ENCODE measurements at places on chromosomes 12 and 14. TPM values are rescaled to one million over a fixed set of nuclear protein-coding genes. Genes with fewer than 3 reads are reported as not detected.

GRCh38 chr12:12976366-12976765 lies 23.7 kb downstream of the HEBP1 start:
- H3K27me3 ChIP-seq, result no peaks in the 10 kb centered on the region
- H3K4me1 ChIP-seq, result peaks cover 29% of the 10 kb centered on the region
- no peak overlapping the region for H3K4me3 ChIP-seq
- peak; percentile 96 for DNase-seq
- H3K36me3 ChIP-seq, result peaks cover 33% of the 10 kb centered on the region

DNA sequence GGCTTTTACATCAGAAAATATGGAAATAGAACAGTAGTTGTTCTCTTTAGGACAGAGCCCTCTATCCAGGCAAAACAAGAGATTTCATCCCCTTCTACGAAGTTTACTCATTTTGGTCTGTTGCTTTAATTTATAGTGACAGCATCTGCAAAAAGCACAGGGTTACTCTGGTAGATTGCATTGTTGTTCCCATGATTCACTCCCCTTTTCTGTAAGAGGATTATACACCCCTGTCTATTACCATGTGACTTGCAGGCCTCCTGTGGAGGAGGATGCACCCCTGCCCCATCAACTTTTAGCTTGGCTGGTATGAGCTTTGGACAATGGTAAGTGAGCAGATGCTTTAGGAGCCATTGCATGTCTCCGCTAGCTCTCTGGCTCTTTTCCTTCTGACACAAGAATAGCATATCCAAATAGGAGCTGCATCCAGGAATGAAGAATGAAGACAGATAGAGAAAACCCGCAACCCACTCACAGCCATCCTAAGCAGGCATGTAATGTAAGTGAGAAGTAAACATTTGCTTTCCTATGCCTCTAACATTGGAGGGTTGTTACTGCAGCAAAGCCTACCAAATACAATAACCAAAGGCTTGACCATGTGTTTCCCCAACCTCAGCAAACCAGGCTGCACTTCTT lies 304.2 kb downstream of the AKAP6 start:
- no peak for DNase-seq
- H3K27me3 ChIP-seq, result no peaks in the 10 kb centered on the region
- H3K36me3 ChIP-seq, result no peaks in the 10 kb centered on the region
- H3K27ac ChIP-seq, result no peak overlapping the region

DNA sequence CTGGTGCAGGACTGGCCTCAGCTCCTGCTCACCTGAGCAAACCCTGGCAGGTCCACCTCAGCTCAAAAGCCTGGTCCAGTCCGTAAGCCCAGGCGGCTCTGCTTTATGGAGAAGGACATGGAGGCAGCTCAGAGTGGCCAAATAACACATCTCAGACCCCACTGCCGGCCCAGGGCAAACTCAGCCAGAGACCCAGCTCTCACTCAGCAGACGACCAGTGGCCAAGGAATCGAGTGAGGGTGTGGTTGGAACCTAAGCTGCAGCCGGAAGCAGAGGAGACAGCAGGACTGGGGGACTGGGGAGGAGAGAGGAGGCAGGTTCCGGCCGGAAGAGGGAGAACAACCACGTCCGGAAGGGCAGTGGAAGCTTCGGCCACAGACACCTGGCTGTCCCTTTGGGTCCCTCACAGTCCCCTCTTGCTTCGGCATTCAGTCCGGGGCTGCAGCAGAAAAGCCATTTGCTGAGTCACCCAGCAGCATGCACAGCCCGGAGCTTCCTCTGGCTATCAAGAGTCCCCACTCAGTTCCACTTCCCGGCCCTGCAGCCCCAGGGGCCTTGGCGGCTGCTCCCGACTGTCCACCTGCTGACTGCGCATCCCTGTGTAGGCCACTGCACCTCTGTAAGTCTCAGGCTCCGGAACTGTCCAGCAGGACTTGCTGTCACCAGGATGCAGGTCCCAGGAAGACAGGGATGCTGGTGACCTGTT lies 104.0 kb downstream of the CALM1 start:
- DNase-seq, result no peak
- H3K27ac ChIP-seq, result no peak overlapping the region
- H3K36me3 ChIP-seq, result no peaks in the 10 kb centered on the region
- H3K4me3 ChIP-seq, result no peak overlapping the region
- H3K27me3 ChIP-seq, result peaks cover 9% of the 10 kb centered on the region

GRCh38 chr12:12072064-12072760 lies 1.5 kb downstream of the BCL2L14 start:
- no peak overlapping the region for H3K27ac ChIP-seq
- no peak for DNase-seq
- no peaks in the 10 kb centered on the region for H3K4me1 ChIP-seq
- no peaks in the 10 kb centered on the region for H3K36me3 ChIP-seq

GRCh38 chr14:55127460-55127951 lies 1.5 kb upstream of the LGALS3 start:
- no peak overlapping the region for H3K4me3 ChIP-seq
- H3K27ac ChIP-seq, result no peak overlapping the region
- H3K27me3 ChIP-seq, result no peaks in the 10 kb centered on the region
- DNase-seq, result peak; percentile 39
- peaks cover 3% of the 10 kb centered on the region for H3K36me3 ChIP-seq

- no peak overlapping the region for H3K4me3 ChIP-seq
- no peaks in the 10 kb centered on the region for H3K36me3 ChIP-seq
- H3K27ac ChIP-seq, result no peak overlapping the region
Measured at GRCh38 chr14:104933746-104934733, 9.4 kb downstream of the PLD4 start.

DNA sequence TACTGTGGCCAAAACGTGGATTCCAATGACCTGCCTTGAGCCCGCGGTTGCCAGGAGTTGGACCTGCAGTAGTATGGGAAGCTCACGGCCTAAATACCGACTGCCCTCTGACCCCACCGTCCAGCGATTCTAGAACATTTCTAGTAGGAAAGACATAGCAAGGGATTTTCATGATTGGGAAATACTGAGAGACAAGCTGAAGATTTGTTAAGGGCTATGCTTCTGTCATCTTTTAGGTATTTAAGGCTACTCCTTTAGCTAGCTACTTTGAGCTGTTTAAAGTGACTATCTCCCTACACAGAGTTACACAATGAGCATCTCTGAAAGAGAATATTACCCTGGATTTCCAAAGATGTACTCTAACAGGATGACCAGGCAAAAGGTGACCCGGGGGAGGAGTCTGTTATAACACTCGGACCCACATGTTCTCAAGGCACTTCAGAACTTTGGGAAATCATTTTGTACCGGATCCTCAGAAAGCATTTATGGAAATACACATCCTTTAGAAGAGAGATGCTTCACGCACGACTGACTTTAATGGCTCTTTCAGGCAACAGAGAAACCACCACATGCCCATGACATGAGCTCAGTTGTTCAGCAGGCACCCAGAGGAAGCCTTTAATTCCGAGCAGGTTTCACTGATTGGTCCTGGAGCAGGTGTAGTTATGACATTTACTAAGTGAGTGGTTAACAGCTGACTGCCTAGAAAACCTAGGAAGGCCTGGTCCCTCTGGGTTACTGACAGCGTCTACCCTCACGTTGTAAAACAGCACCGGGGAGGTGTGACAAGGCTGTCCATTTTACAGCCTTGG lies 4.2 kb downstream of the BAG5 start:
- H3K27me3 ChIP-seq, result no peaks in the 10 kb centered on the region
- H3K4me3 ChIP-seq, result no peak overlapping the region
- H3K36me3 ChIP-seq, result peaks cover 15% of the 10 kb centered on the region
- DNase-seq, result peak; percentile 83

- H3K4me1 ChIP-seq, result peaks cover 19% of the 10 kb centered on the region
- no peaks in the 10 kb centered on the region for H3K36me3 ChIP-seq
- DNase-seq, result no peak
Measured at GRCh38 chr14:100109594-100109955, 44.4 kb downstream of the EVL start.

DNA sequence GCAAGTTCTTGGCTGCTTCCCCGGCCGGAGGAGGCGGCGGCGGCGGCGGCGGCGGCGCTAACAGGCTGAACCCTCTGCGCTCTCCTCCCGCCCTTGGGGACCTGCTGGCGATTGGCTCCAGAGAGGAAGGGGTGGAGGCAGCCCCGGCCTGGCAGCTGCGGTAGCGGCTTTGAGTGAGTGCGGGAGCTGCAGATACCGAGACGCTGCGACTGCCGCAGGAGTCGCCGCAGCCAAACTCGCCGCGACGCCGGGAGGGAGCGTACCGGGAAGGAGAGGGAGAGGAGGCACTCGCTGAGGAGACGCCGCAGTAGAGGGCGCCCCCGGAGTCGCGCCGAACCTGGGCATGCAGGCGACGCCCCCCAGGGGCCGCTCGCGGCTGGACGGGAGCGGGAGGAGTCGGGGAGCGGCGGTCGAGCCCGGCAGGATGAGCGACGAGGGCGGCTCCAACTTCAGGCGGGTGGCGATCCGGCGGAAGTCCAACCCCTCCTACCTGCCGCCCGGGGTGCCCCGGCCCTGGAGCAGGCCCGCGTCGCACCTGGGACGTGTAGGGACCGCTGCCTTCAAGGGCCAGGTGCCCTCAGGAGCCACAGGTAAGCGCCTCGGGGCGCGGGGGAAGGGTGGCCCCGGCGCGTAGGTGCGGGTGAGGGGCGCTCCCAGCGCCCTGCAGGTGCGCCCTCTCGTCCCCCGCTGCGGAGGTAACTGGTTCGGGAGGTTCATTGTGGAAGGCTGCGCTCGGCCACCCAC lies at the start of gene FGD4:
TSS of gene FGD4 (plus strand) at position 189 of the 744 bp plus-strand sequence.
- H3K27ac ChIP-seq, result no peak within 1 kb of the TSS
- peak within 1 kb of the TSS; percentile 47 for H3K4me3 ChIP-seq
- H3K4me1 ChIP-seq, result no peaks in the 10 kb centered on the region
- DNase-seq, result peak; percentile 56
- H3K36me3 ChIP-seq, result no peaks in the 10 kb centered on the region

DNA sequence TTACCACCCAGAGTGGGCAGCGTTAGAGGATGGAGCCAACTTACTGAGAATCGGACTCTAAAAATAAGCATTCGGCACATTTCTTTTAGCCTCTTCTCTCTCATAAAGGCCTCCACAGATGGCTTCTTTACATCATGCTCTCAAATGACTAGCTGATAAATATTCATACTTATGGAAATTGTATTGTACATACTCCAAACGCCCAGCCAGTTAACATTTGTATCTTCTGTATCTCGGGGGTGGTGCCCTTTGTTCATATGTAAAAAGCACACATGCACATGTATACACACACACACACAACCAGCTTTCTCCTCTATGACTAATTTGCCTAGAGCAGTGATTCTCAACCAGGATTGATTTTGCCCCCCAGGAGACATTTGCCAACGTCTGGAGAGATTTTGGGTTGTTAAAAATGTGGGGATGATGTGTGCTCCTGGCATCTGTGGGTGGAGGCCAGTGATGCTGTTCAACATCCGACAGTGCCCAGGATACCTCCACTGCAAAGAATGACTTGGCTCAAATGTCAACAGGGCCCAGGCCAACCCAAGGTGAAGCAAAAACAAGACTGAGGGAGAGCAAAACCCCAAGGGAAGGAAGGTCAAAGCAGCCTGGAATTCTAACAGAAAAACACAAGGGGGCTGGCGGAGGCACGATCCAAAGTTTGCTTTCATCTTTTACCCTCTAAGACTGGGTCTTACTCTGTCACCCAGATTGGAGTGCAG lies 15.2 kb upstream of the CDK2AP1 start:
- peaks cover 7% of the 10 kb centered on the region for H3K36me3 ChIP-seq
- H3K4me1 ChIP-seq, result no peaks in the 10 kb centered on the region
- H3K4me3 ChIP-seq, result no peak overlapping the region
- no peak for DNase-seq
- no peak overlapping the region for H3K27ac ChIP-seq
- no peaks in the 10 kb centered on the region for H3K27me3 ChIP-seq

DNA sequence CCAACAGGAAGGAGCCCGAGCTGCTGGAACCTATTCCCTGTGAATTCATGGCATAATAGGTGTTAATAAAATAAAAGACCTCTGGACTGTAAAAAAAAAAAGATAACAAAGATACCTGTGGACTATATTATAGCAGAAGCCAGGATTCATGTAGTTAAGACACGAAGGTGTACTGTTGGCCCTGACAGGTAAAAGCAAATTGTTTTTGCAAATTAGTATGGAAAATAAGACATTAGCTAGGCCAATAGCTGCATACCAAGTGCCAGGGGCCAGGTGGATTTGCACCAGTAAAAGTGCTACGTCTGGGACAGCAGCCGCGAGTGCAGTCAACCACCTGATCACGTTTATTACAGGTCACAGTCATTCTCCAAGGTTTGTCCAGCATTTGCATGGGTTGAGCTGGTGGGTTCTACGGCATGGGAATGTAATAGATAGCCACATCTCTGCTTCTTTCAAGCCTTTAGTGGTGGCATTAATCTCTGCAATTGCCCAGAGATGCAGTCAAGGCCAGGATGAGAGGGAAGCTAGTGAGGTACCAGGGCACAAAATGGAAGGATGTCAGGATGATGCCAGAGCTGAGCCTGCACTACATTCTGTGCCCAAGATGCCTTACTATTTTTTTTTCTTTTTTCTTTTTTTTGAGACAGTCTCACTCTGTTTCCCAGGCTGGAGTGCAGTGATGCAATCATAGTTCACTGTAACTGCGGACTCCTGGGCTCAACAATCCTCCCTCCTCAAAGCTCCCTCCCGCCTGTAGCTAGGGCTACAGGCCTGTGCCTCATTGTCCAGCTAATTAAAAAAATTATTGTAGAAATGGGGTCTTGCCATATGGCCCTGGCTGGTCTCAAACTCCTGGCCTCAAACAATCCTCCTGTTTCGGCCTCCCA lies 26.3 kb downstream of the TNFAIP2 start:
- no peak overlapping the region for H3K4me3 ChIP-seq
- no peak for DNase-seq
- H3K36me3 ChIP-seq, result no peaks in the 10 kb centered on the region

GRCh38 chr12:58656254-58657009 lies 263.9 kb downstream of the LRIG3 start:
- H3K27me3 ChIP-seq, result no peaks in the 10 kb centered on the region
- H3K36me3 ChIP-seq, result no peaks in the 10 kb centered on the region
- no peak for DNase-seq

DNA sequence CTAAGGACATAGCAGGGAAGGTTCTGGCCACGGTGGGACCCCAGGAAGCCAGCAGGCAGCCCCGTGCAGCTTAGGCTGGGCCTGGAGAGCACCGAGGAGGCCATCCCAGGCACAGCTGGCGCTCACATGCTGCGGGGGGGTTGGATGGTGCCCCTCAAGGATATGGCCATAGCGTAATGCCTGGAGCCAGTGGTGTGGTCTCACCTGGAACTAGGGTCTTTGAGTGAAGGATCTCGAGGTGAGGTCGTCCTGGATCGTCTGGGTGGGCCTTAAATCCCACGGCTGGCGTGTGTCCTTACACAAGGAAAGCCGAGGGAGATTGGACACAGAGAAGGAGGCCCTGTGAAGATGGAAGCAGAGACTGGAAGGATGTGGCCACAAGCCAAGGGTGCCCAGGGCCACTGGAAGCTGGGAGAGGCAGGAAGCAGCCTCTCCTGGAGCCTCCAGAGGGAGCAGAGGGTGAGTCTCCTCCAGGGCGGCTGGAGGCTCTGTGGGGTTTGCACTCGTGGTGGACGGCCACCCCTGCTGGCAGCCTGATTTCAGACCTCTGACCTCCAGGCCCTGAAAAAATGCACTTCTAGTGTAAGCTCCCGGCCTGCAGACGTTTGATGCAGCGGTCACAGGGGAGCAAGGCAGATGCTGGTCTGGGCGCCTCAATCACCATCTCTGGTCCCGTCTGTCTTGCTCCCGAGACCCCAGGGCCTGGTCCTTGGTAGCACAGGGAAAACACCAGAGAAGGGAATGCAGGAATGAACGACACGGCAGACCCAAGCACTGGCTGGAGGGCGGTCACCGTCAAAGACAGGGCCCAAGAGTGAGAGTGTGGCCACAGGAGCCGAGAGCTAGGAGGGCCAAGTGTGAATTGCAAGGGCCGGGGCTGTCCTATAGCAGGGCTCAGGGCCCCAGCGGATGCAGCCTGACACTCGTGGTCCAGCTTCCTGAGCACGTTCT lies 218.6 kb downstream of the KIF26A start:
- no peaks in the 10 kb centered on the region for H3K4me1 ChIP-seq
- no peaks in the 10 kb centered on the region for H3K36me3 ChIP-seq
- DNase-seq, result no peak

The FOXM1 gene
- 29.3 TPM for polyA plus RNA-seq

The KRT3 gene
- polyA plus RNA-seq, result not detected

The C12orf54 gene
- polyA plus RNA-seq, result not detected

The TBX3 gene
- 40.5 TPM for polyA plus RNA-seq
